ENCODE measurements at places on chromosomes 11 and 22. TPM values are rescaled to one million over a fixed set of nuclear protein-coding genes. Genes with fewer than 3 reads are reported as not detected.
A peak's percentile ranks its signal among the peaks of the same experiment; 100 is the strongest.

SGSM1 gene
- 3.1 TPM for total RNA-seq

APOL1 gene
- total RNA-seq, result 6.2 TPM

DNA sequence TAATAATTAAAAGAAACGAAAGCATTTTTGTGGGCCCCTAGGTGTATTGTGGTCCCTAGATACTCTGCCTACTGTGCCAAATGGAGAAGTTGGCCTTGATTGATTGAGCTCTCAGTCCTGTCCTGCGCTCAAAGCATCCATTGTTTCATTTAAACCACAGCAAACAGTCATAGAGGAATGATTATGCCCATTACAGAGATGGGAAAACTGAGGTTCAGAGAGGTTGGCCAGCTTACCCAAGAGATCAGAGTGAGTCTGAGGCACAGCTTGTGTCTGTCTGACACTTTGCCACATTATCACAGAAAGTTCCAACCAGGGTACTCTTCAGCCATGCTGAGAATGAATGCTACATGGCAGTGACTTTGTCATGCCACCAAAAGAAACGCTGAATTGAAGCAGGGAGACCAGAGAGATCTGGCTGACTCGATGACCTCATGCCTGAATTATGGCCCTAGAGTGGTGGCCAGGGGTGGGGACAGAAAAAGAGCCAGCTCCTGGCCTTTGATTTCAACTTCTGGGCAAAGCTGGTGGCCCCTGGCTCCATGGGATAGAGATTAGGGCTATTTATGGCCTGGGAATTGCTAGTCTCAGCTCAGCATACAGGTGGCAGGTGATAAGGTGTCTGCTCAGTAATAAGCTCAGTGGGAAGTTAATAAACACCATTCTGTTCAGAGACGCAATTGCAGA, 180.5 kb downstream of the MIAT start:
- DNase-seq, result peak; percentile 59

DNA sequence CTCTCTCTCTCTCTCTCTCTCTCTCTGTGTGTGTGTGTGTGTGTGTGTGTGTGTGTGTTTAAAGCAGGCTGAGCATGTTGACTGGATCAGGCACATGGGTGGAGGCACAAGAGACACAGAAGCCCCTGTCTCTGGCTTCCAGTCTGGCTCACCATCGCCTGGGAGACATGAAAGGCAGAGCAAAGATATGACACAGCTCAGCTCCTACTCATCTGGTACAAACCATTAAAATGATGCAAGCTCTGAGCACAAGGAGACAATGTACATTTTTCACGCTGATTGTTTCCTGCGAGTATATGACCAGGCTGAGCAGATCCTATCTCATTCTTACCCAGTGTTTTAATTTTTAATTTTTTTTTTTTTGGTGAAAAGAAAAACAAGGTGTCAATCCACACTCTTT, 9.5 kb downstream of the SLC6A5 start:
- DNase-seq, result no peak

KCNK4 gene
- total RNA-seq, result not detected

GRCh38 chr11:10205928-10206327, 88.1 kb downstream of the SBF2 start:
- no peak for DNase-seq

GRCh38 chr11:7690648-7691047, 15.6 kb downstream of the OVCH2 start:
- DNase-seq, result peak; percentile 50

- DNase-seq, result no peak
Observed at GRCh38 chr22:28977481-28977971, 84.1 kb downstream of the C22orf31 start.

Data from hepatocyte (in vitro differentiated cells).